Stimulated activated naive B cell treated with anti-CD40 and anti-IgM and Interleukin-4, amounts not matched to agents 10 μg/mL and 1 μg/mL and 100 μg/mL, for 72 hours (primary cell): ENCODE measurements at places on chromosomes 16 and 17.

DNA sequence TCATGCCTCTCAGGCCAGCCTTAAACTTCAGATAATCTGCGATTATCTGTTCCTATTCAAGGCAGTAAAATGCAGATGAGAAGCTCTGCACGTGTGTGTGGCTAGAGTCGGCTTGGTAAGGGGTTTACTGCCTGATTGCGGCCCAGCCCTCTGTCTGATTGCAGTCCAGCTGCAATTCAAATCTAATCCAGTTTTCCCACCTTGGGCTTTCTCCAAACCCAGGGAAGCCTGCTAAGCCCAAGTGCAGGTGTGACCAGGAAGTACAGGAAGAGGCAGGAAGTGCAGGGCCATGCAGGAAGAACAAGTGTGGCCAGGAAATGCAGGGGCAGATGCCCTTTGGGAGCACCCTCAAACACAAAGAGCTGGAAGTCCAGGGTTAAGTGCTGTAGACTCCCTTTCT is 314.9 kb downstream of the CEP112 start:
- no peak for DNase-seq

- DNase-seq, result no peak
Measured at GRCh38 chr17:21463779-21464407, 87.7 kb downstream of the KCNJ12 start.

DNA sequence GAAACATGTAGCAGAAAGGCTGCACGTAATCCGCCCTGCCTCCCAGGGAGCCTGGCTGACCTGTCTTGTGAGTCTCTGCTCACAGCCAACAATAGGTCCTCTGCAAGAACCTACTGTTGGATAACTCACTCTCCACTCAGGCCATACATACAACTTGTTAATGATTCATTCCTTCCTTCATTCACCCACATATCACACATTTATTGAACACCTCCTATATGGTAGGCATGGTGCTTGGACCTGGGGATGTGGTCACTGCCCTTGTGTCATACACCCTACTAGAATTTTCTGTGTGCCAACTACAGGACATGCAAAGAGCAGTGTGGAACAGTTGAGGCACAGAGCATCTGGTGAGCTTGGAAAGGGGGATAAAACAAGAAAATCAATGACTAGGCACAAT is 28.1 kb upstream of the HNF1B start:
- DNase-seq, result no peak

DNA sequence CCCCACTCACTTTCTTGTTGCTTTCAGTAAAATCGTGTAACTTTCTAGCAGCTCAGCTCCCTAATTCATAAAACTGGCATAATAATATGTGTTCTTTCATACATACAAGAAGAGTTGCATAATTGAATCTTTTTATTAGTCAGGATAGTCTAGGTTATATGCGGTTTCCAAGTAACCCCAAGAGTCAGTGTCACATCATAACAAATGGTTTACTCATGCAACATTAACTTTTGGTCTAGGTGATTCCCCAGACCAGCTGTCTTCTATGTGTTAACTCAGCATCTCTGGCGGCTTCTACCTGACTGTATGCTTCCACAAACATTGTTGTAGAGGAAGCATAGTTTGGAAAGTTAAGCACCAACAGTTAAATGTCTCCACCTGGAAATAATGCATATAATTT is 1000.4 kb downstream of the CDH11 start:
- DNase-seq, result no peak

DNA sequence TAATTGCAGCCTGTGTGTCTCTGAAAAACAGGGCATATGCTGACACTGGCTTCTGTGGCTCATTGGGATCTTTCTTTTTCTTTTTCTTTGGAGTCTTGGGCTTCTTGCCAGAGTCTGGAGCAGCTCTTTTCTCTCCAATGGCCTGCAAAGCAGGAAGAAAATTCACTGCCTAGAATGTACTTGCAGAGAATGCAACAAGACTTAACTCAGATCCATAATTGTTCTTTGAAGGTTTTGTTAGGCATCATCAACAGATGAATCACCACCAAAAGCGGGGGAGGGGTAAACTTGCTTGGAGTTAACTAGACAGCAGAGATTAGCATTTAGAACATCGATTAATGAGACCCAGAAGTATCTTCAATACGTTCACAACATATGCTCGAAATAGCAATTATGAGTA is 100.9 kb downstream of the TOX3 start:
- DNase-seq, result no peak

GRCh38 chr16:11651796-11652195 is 16.5 kb upstream of the SNN start:
- no peak for DNase-seq

GRCh38 chr16:69563605-69564580 is 1.9 kb upstream of the NFAT5 start:
- peak; percentile 81 for DNase-seq

- DNase-seq, result no peak
Measured at GRCh38 chr17:67779098-67779672, 46.1 kb upstream of the BPTF start.

GRCh38 chr17:38984666-38985065 is 17.5 kb upstream of the FBXO47 start:
- no peak for DNase-seq

DNA sequence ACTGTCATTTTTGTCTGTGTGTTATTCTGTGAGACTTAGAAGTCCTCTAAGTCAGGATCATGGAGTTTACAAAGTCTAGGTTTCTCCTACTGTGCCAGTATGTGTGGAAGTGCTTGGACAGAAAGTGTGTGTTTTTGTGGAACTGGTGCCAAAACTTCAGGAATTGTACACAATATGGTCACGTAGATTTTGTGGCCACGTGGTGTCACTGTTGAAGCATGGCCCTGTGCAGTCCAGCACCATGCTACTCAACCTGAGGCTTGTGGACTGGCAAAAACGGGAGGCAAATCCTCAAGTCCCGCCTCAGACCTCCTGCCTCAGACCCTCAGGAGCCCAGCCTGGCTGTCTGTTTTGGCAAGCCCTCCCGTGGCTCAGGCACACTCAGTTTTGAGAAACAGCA is 16.7 kb upstream of the ALKBH5 start:
- no peak for DNase-seq

DNA sequence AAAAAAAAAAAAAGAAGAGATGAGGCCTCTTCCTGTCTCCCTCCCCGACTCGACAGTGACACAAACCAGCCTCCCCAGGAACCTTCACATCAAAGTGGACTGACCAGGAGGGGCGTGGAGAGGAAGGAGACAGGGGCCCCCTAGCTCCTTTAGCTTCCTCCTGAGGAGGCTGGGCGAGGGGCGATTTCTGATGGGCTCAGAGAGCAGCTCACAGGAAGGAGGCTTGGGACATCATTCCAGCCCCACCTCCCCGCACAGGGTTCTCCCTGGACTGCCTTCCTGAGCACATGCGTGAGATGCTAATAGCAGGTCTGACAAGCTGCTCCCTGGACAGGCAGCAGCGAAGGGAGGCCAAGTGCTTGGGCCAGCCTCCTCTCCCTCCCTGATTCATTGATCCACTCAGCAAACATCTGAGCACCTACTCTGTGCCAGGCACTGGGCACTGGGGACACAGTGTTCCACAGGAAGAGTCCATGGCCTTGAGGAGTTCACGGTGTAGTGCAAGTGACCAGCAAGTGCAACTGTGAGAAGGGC is 14.4 kb upstream of the DOK4 start:
- DNase-seq, result no peak
